ENCODE measurements at places on chromosomes 12 and 14. TPM values are rescaled to one million over a fixed set of nuclear protein-coding genes. Genes with fewer than 3 reads are reported as not detected.

FAM186B gene
- total RNA-seq: 0.57 TPM

GRCh38 chr12:62250671-62251608, 9.3 kb upstream of the USP15 start:
- H3K36me3 ChIP-seq: no peaks in the 10 kb centered on the region
- H3K4me3 ChIP-seq: no peak overlapping the region
- no peaks in the 10 kb centered on the region for H3K4me1 ChIP-seq

RBP5 gene
- not detected for total RNA-seq

GRCh38 chr12:51871918-51872688, 15.8 kb upstream of the ANKRD33 start:
- no peaks in the 10 kb centered on the region for H3K36me3 ChIP-seq
- peaks cover 4% of the 10 kb centered on the region for H3K27me3 ChIP-seq
- no peak overlapping the region for H3K27ac ChIP-seq
- H3K4me1 ChIP-seq: peaks cover 15% of the 10 kb centered on the region

GRCh38 chr12:13405961-13406703, 209.6 kb downstream of the EMP1 start:
- H3K4me1 ChIP-seq: no peaks in the 10 kb centered on the region
- no peaks in the 10 kb centered on the region for H3K36me3 ChIP-seq

DNA sequence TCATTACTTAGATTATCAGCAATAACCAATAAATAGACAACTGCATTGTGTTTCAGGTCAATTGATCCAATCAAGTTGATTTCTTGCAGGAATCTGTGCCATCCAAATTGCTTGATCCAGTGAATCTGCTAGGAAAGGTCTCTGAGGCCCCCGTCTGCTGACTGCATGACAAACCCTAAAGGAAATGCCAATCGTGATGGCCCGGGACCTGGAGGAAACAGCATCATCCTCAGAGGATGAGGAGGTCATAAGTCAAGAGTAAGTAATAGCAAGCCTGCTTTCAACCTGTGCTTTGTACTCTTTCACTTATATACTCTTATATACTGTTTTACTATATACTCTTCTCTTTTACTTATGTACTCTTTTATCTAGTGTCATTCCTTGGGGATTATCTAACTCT, 1.9 kb downstream of the TTLL5 start:
- DNase-seq: no peak
- no peaks in the 10 kb centered on the region for H3K4me1 ChIP-seq
- no peaks in the 10 kb centered on the region for H3K27me3 ChIP-seq
- H3K4me3 ChIP-seq: no peak overlapping the region

GRCh38 chr14:68124050-68124449, 304.5 kb downstream of the RAD51B start:
- H3K27me3 ChIP-seq: no peaks in the 10 kb centered on the region
- H3K4me3 ChIP-seq: no peak overlapping the region
- no peak overlapping the region for H3K27ac ChIP-seq
- no peaks in the 10 kb centered on the region for H3K36me3 ChIP-seq
- peaks cover 7% of the 10 kb centered on the region for H3K4me1 ChIP-seq
- DNase-seq: no peak

LBHD2 gene
- not detected for total RNA-seq

DNA sequence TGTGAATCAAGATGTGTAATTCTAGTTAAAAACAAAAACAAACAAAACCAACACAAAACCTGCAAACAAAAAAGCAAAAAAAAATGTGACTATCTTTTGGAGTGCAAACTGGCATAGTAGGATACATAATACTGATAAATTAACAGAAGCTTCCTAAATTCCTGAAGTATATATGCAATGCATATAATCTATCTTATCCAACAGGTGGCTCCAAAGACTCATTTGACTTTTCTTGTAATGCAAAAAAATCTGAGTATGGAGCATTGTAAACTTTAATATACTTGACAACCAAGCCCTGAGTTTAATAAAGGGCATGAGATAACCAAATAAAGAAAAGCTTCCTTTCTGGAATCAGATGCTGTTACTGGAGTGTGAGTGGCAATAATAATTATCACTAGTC, 1003.6 kb downstream of the FSCB start:
- H3K4me1 ChIP-seq: no peaks in the 10 kb centered on the region
- no peak overlapping the region for H3K27ac ChIP-seq
- no peak for DNase-seq

KCNJ8 gene
- total RNA-seq: 0.93 TPM

SSTR1 gene
- not detected for total RNA-seq

FAR2 gene
- total RNA-seq: 3.3 TPM

DNA sequence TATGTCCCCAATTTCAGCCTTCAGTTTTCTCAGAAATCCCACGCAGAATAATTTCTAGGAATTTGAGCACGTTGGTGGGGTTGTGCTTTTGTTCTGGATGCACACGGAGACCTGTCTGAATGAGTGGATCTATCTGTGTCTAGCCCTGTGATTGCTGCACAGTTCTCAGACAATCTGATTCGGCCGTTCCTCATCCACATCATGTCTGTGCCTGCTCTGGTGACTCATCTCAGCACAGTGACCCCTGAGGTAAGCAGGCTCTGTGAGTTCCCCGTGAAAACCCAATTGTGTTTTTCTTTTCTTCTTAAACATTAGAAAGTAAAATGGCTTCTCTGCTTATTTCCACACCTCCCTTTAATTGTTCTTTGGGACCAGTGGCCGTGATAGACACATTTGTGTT, 20.2 kb downstream of the UBE3B start:
- peaks cover 19% of the 10 kb centered on the region for H3K36me3 ChIP-seq
- peaks cover 10% of the 10 kb centered on the region for H3K4me1 ChIP-seq
- DNase-seq: peak; percentile 63
- H3K27ac ChIP-seq: peak overlapping the region; percentile 51
- H3K27me3 ChIP-seq: no peaks in the 10 kb centered on the region

GRCh38 chr14:85344171-85344570, 185.8 kb upstream of the FLRT2 start:
- no peak overlapping the region for H3K4me3 ChIP-seq
- H3K4me1 ChIP-seq: no peaks in the 10 kb centered on the region
- no peaks in the 10 kb centered on the region for H3K36me3 ChIP-seq
- H3K27me3 ChIP-seq: no peaks in the 10 kb centered on the region
- no peak for DNase-seq
- H3K27ac ChIP-seq: no peak overlapping the region

DNA sequence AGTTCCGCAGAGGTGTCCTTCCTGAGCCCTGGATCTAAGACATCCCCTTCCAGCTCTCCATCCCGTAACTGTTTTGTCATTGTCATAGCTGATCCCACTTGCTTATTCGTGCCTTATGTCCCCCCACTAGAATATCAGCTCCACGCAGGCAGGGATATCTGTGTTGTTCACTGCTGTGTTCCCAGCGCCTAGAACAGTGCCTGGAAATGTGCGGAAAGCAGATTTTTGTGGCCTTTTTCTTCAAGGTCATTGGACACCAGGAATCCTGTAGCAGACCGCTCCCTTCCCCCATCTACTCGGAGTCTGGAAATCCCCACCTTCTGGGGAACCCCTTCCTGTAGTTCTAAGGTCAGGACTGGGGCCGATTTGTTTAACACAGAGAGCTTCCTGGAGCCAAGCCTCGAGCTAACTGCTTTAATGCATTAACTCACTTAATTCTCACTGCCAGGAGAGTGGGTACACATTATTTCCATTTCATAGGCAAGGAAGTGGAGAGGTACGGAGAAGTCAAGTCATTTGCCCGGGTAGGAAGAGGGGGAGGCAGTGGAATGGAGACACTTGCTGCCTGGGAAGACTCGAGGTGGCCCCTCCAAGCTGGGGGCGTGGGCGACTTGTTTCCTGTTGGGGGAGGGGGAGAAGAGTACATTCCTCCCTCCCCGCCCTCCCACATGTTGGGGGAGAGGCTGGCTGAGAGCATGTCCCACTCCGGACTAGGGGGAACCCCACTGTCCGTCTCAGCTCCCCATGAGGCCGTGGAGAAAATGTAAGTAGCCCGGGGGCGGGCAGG, 1.2 kb upstream of the SH2B3 start:
- peaks cover 37% of the 10 kb centered on the region for H3K4me1 ChIP-seq
- no peak overlapping the region for H3K27ac ChIP-seq
- H3K36me3 ChIP-seq: no peaks in the 10 kb centered on the region
- no peaks in the 10 kb centered on the region for H3K27me3 ChIP-seq
- no peak overlapping the region for H3K4me3 ChIP-seq
- DNase-seq: no peak

GRCh38 chr14:29355331-29355730, 572.3 kb downstream of the PRKD1 start:
- no peaks in the 10 kb centered on the region for H3K4me1 ChIP-seq
- H3K27me3 ChIP-seq: no peaks in the 10 kb centered on the region
- DNase-seq: no peak
- H3K36me3 ChIP-seq: no peaks in the 10 kb centered on the region
- H3K4me3 ChIP-seq: no peak overlapping the region

UNC79 gene
- total RNA-seq: 0.75 TPM

RNASE3 gene
- total RNA-seq: not detected

PTPN6 gene
- 5.2 TPM for total RNA-seq

ASCL1 gene
- total RNA-seq: not detected

PIWIL1 gene
- total RNA-seq: not detected

DNA sequence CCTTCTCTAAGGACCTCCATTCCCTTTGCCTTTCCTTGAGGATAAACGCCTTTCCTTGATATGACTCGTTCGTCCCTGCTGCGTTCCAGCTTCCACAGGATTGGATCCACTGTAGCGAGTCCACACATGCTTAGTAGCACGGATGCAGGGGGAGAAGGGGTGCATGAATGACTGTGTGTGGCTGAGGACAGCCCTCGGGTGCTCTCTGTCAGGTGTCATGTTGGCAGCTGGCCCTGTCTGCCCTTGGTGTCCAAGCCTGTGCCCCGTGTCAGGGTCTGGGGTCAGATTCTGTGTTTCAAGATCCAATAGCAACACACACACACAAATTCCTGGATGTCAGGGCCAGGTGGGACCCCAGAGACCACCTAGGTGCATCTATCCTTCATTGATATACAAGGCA, 17.5 kb upstream of the KRT80 start:
- H3K27me3 ChIP-seq: no peaks in the 10 kb centered on the region
- no peaks in the 10 kb centered on the region for H3K36me3 ChIP-seq
- no peak overlapping the region for H3K27ac ChIP-seq
- H3K4me1 ChIP-seq: peaks cover 26% of the 10 kb centered on the region

OXA1L gene
- 81.2 TPM for total RNA-seq

DNA sequence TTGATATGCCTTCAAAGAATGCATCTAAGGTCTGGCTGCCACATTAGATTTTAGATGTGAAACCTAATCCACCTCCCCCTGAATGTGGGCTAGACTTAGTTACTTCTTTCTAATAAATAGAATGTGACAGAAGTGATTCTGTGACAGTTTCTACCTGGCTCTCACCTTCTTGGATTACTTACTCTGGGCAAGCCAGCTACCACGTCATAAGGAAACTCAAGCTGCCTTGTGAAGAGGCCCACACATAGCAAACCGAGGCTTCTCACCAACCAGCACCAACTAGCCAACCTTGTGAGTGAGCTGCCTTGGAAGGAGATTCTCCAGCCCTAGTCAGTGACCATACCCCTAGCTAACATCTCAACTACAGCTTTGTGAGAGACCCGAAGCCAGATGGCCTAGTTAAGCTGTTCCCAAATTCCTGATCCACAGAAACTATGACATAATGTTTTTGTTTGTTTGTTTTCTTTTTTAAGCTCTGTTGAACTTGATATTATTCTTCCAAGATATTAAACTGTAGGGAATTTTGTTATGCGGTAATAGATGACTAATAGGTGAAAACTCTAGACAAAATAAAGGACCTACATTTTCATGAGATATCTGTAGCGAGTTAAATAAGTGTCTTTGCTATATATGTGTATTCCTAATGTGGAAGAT, 6.2 kb downstream of the GPR19 start:
- no peaks in the 10 kb centered on the region for H3K36me3 ChIP-seq
- H3K27ac ChIP-seq: peak overlapping the region; percentile 17
- H3K4me3 ChIP-seq: no peak overlapping the region
- H3K4me1 ChIP-seq: peaks cover 3% of the 10 kb centered on the region
- H3K27me3 ChIP-seq: no peaks in the 10 kb centered on the region

DNA sequence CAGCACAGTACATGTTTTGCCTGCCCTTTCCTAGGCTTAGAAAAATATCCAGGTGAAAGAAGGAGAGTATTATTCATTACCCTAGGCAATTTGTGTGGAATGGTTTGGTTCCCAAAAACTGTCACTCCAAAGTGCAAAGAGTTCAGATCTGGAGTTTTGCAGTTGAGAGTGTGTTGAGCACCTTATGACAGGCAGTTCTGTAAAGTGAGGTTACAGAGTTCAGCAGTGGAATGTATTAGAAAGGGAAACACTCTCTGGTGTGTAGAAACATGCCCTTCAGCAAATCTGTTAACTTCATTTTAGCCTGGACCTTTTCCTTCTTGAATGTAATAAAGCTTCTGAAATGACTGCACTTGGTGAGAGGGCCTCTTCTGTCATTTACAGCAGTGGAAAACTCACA, 154.0 kb upstream of the SSTR1 start:
- no peak for DNase-seq
- no peaks in the 10 kb centered on the region for H3K36me3 ChIP-seq
- no peak overlapping the region for H3K4me3 ChIP-seq
- no peaks in the 10 kb centered on the region for H3K4me1 ChIP-seq
- H3K27me3 ChIP-seq: no peaks in the 10 kb centered on the region

- no peak overlapping the region for H3K27ac ChIP-seq
- no peaks in the 10 kb centered on the region for H3K4me1 ChIP-seq
- no peak for DNase-seq
- H3K4me3 ChIP-seq: no peak overlapping the region
- peaks cover 9% of the 10 kb centered on the region for H3K27me3 ChIP-seq
Measured at GRCh38 chr14:74211945-74212580, 27.2 kb upstream of the VSX2 start.

SLC4A8 gene
- 5.5 TPM for total RNA-seq

TAS2R9 gene
- total RNA-seq: not detected

DNA sequence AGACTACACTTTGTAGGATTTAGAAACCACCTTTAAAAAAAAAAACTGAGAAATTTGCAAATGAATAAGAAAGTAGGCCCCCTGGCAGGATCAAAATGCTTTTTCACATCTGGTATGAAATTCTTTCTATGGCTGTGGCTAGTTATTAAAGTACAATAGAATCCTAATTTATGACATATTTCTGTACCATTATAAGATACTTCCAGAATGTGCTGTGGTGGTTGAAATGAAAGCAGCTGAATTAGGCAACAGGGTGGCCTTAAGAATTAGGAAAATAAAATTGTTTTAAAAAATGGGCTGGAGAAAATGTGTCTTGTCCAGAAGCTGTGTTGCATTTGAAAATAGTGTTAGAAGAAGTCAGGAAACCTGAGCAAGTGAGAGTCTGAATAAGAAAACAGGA, 85.9 kb upstream of the PDE3A start:
- H3K27me3 ChIP-seq: no peaks in the 10 kb centered on the region
- no peak overlapping the region for H3K4me3 ChIP-seq
- H3K4me1 ChIP-seq: no peaks in the 10 kb centered on the region
- no peaks in the 10 kb centered on the region for H3K36me3 ChIP-seq
- no peak overlapping the region for H3K27ac ChIP-seq

- H3K36me3 ChIP-seq: no peaks in the 10 kb centered on the region
- H3K4me3 ChIP-seq: no peak overlapping the region
- no peaks in the 10 kb centered on the region for H3K27me3 ChIP-seq
- H3K4me1 ChIP-seq: peaks cover 48% of the 10 kb centered on the region
Measured at GRCh38 chr14:35369701-35370191, 34.8 kb downstream of the NFKBIA start.

E2F7 gene
- total RNA-seq: 21.5 TPM

MYH6 gene
- total RNA-seq: not detected

GRCh38 chr12:131565267-131566015, 145.4 kb upstream of the SFSWAP start:
- H3K4me1 ChIP-seq: no peaks in the 10 kb centered on the region
- no peaks in the 10 kb centered on the region for H3K27me3 ChIP-seq
- DNase-seq: no peak
- no peak overlapping the region for H3K4me3 ChIP-seq
- H3K27ac ChIP-seq: no peak overlapping the region
- H3K36me3 ChIP-seq: no peaks in the 10 kb centered on the region

- H3K27me3 ChIP-seq: no peaks in the 10 kb centered on the region
- H3K4me1 ChIP-seq: no peaks in the 10 kb centered on the region
- H3K27ac ChIP-seq: no peak overlapping the region
- H3K36me3 ChIP-seq: no peaks in the 10 kb centered on the region
Measured at GRCh38 chr12:66563220-66563619, 115.7 kb downstream of the GRIP1 start.

Measured in astrocyte (in vitro differentiated cells and primary cell).